Renal pelvis (tissue), 12 donors: ENCODE measurements at places on chromosomes 16 and 17. TPM values are rescaled to one million over a fixed set of nuclear protein-coding genes. Genes with fewer than 3 reads are reported as not detected.

CDR2L gene
- polyA plus RNA-seq, result 12.0 TPM

DNA sequence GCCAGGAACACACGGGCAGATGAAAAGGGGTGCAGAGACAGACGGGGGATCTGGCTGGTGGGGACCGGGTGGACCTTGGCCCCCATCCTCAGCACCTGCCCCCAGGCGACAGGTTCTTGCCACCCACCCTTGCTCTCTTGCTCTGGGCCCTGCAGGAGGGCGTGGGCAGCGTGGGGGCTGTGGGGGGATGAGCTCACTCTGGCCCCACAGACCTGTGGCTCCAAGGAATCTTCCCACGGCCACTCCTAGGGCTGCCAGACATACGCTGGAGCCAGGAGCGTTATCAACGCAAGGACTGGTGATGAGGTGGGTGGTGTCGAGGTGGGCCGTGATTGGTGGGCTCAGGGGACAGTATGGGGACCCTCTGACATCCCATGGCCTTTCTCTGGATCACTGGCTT, 6.3 kb downstream of the CTRB1 start:
- no peak for DNase-seq

- DNase-seq, result no peak
These were observed 4.3 kb downstream of the SPPL2C start for GRCh38 chr17:45848868-45849535.

- no peak for DNase-seq
These were observed 1.1 kb downstream of the TOX3 start for GRCh38 chr16:52545898-52546266.

DNA sequence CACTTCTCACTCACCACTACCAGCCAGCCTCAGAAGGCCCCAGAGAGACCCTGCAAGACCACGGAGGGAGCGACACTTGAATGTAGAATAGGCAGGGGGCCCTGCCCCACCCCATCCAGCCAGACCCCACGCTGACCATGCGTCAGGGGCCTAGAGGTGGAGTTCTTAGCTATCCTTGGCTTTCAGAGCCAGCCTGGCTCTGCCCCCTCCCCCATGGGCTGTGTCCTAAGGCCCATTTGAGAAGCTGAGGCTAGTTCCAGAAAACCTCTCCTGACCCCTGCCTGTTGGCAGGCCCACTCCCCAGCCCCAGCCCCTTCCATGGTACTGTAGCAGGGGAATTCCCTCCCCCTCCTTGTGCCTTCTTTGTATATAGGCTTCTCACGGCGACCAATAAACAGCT, 5.1 kb upstream of the PDK2 start:
- DNase-seq, result no peak

- DNase-seq, result no peak
These were observed 296.6 kb downstream of the WWOX start for GRCh38 chr16:78396046-78396445.

CD79B gene
- 2.3 TPM for polyA plus RNA-seq

HEATR9 gene
- 0.61 TPM for polyA plus RNA-seq

ATP2A3 gene
- 5.4 TPM for polyA plus RNA-seq

- DNase-seq, result peak; percentile 26
These were observed 681 bp downstream of the XPO6 start for GRCh38 chr16:28210979-28211588.

DNA sequence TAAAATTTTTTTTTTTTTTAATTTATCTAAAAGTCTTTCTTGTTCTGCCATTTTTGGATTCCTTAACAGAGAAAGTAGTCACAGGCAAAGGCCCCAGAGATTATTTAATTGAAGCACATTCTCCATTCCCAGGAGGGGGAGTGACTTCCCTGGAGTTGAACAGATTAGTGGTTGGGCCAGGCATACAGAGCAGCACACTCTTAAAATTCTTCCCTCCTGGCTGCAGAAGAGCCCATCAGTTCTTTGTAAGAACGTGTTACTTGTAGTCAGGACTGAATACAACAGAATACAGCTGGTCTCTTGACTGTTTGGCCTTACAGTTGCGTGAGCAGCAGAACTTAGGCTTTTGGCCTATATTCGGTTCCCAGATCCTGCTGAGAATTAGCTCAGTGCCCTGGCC, 1.8 kb downstream of the ALKBH5 start:
- peak; percentile 30 for DNase-seq
